ENCODE measurements at places on chromosomes 12 and 14.

DNA sequence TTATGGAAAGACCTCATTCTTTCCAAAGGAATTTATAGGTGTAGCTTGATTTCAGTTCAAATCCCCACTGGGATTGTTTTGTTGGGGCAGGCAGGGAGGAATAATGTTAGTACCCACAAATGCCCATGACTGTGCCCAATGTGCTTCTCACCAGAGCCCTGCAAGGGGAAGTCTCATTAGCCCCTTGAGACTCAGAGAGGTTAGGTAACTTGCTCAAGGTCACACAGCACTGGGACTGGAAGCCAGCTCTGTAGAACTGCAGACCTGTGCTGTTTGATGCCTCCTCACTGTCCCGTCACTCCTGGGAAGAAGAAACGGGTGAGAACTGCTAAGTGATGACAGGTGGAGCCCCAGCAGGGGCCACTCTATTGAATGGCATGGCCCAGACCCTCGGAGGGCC, 8.9 kb downstream of the ANKRD9 start:
- DNase-seq = no peak

DNA sequence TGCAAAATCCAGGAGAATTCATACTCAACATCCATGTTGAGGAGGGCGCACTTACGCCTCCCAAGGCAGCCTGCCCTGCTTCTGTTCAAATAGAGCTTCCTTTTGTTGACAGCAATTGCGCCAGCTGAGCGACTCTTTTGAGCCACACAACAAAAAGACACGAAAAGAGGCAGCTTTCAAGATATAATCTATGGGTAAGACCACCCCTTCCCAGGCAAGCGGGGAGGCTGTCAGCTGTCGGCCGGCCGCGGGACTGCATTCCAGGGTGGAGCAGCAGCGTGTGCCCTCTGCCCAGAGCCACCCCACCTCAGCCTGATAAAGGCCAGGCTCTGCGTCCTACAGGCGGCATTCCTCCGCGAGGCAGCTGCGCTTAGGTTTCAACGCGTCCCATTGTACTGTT, 15.8 kb upstream of the STAB2 start:
- DNase-seq = no peak

GRCh38 chr12:122730215-122731014, at the start of gene HCAR1:
Gene HCAR1, minus strand, starts transcription at chr12:122730844. Its CDS starts 505 bp downstream, at chr12:122730339.
- DNase-seq = no peak

DNA sequence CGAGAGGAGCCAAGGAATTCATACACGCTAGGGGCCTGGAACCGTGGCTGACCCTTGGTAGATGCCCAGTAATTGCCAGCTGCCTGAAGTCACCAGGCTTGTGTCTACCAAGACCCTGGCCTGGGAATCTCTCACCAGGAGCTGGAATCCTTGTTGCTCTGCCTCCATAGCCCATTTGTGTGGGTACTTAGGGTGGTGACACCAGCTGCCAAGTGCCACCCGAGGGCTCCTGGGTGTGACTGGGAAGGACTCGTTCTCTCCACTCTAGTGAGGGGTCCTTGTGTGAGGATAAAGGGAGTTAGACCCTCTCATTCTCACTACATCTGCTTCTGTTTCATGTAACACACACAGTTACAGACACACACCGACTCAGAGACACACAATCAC, 17.9 kb downstream of the SERPINA1 start:
- no peak for DNase-seq

GRCh38 chr14:53519137-53519536, 366.0 kb upstream of the DDHD1 start:
- DNase-seq = no peak

DNA sequence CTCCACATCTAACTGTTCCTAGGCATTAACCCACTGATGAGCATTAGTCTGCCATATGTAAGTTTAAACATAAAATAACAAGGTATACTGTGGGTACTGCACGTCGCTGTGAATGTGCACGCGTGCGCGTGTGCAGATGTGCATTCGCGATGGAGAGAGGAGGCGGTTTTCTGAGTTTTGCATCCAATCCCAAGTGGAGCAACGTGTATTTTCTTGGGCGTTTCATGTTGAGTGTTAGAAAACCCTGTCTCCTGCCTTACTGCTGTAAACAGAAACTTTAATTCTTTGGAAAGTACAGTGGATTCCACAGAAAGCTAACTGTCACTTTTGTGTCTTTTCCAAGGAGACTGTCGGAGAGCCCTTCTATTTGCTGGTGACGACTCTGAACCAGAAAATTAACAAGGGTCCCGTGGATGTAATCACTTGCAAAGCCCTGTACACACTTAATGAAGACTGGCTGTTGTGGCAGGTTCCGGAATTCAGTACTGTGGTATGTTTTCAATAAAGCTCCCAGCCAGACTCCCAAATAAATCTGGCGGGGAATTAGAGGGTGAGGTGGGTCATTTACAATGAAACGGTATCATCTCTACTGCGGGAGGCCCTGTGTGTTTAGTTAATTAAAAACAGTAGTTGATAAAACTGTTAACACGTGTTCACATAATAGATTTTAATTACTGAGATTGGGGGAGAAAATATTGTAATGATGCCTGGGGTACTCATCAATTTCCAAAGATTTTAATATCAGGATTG, 116.5 kb downstream of the PLXNC1 start:
- DNase-seq = no peak

DNA sequence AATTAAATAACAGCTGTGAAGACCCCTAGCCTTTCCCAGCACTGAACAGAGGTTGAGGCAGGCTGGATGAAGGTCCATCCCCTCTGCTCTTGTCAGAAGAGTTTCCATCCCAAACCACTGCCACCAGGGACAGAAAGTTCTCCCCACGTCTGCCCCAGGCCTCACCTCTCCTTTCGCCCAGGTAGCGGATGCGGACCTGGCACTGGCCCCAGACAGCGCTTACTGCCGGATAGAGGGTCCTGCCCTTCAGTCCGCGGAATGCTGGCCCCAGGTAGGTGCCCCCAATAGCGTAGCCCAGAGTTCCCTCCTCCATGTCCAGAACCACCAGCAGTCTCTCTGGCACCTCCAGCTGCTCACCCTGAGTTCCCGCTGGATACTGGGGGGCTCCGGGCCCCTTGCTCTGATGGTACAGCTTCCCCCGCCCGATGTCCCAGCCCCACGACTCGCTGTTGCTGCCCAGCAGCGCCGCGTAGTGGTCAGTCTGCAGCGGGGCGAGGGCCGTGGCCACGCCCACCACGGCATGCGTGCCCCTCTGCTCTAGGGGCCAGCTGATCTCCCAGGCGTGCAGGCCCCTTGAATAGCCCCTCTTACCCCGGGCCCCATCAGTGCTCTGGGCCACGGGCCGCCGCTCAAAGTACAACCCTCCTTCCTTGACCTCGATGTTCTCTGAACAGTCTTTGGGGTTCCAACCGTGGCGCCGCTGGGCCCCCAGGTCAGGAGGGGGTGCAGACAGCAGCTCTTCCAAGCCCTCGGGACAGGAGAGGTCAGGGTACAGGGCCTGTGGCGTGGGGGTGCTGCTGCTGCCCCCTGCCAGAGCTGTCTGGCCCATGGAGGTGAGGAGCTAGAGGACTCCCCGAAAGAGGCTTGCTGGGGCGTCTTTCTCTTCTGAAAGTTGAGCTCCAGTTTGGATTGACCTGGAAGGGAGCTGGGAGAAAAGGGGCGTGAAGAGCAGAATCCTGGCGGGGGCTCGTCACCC, 742 bp downstream of the SPSB2 start:
- peak; percentile 72 for DNase-seq

GRCh38 chr12:132315951-132316350, 13.4 kb downstream of the GALNT9 start:
- DNase-seq = no peak

All from occipital lobe (tissue), 3 donors.